ENCODE measurements at places on chromosomes 16 and 17. TPM values are rescaled to one million over a fixed set of nuclear protein-coding genes. Genes with fewer than 3 reads are reported as not detected.

The ITGAL gene
- total RNA-seq, result 2.4 TPM

DNA sequence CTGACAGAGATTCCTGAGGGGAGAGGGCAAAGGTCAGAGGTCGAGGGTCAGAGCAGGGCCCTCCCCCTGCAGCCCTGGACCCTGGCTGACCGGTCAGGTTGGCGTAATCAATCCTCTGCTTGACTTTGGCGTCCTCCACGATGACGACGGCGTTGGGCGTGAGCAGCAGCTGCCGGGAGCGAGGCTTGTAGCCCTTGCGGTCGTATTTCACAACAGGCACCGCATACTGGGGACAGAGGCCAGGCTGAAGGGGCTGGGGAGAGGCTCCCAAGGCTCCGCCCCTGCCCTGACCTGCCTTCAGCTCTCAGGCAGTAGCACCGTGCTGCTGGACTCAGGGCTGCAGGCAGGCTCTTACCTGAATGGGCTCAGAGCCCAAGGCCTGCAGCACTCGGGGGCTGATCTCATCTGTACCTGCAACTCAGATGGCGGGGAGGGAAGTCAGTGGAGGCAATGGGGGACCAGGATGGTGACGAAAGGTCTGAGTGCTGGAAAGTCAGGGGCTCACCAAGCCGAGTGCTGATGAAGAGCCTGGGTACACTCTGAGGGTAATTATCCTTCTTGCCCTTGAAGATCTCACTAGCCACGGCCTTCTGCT is 12.0 kb upstream of the CRK start:
- DNase-seq, result peak; percentile 61

The NEUROD2 gene
- not detected for total RNA-seq

DNA sequence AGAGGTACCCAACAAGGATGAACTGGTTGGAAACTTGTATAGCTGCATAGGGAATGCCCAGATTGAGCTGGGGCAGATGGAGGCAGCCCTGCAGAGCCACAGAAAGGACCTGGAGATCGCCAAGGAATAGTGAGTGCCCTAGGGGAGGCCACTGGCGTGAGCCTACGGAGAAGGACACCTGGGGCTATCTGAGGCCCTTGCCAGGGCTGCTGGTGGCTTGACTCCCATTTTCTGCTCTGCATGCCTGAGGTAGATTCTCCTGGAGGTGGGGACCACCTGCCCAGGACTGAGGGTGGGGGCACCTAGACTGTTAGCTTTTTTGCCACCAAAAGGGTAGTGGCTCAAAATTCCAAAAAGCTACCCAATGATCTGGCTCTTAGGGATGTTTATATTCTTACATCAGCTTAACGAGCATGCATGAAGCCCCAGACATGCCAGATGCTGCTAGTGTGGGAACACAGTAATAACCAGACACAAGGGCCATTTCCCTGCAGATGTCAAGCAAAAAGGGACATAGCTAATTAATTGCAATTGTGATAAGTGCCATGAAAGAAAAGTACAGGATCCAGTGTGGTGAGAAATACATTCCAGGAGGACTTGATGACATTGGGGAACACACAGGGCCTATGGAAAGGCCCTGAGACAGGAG is 8.8 kb downstream of the ODAD4 start:
- no peak for DNase-seq

The PKMYT1 gene
- total RNA-seq, result 0.60 TPM

DNA sequence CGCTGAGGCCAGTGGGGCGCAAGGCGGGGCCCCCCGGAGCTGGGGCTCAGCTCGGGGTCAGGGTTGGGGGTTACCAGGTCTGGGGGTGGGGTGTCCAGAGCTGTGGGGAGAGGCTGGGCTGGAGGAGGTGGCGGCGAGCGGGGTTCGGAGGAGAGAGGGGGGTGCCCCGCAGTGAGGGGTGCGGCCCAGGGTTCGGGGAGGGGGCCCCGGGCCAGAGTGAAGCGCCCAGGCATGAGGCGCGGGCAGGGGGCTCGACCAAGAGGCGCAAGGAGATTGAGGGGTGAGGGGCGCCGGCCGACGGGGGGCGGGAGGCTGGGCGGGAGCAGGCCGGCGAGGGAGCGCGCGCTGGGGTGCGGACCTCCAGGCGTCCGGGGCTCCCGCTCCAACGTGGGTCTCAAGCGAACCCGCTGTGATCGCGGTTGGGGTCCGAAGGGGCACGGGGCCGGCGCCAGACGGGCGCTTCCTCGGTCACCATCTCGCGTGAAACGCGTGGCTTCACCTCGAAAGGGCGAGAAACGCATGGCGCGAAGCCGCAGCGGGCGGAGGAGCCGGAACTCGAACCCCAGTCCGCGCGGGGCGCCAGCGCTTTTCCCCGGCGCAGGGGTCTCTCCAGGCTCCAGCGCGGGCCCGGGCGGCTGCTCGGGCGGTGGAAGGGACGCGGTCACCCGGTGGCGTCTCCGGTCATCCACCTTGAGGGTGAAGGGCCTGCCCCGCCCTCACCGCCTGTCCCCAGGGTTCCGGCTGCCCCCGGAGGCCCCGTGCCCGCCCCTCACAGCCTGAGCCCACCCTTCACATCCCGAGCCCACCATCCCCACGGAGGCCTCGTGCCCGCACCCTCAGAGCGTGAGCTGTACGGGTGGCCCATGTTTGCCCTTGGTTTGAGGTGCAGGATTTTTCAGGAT is 846 bp downstream of the CPNE7 start:
- no peak for DNase-seq

The ABCA10 gene
- 61.0 TPM for total RNA-seq

GRCh38 chr17:6711081-6711674 is 2.0 kb downstream of the SLC13A5 start:
- no peak for DNase-seq

DNA sequence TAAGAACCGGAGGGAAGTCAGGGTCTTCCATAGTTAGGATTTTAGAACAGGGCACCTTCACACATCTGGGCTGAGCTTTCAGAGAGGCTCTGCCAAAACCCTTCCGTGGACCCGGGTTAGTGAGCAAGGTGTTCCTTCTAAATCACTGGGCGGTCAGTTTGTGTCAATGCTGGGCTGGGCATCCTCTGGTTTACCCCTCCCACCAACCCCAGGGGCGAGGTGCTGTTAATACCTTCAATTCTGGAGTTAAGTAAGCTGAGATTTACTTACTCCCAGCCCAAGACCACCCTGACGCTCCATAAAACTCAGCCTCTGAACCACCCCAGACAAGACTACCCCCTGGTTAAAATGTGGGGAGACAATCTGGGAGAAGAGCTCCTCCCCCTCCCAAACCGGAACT is 1.0 kb downstream of the TMEM92 start:
- no peak for DNase-seq

- no peak for DNase-seq
These were observed 1.6 kb upstream of the KRT14 start for GRCh38 chr17:41588126-41588810.

- DNase-seq, result no peak
These were observed 17.2 kb downstream of the NTAN1 start for GRCh38 chr16:15038689-15039088.

The IQCK gene
- total RNA-seq, result 23.1 TPM

DNA sequence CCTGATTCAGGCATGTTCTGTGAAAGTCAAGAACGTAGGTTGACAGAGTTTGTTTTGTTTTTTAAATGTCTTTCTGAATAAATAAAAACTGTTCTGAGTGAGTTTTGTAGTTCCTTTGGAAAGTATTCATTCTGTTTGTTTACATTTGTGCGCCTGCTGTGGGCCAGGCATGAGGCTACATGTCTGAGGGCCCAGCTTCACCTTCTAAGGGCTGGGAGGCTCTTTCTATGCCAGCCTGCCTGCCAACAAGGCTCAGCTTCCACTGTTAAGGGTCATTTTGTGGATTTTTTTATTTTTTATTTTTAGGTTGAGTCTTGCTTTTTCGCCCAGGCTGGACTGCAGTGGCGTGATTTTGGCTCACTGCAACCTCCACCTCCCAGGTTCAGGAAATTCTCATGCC is 6.1 kb downstream of the WWOX start:
- DNase-seq, result no peak

The CD300LG gene
- total RNA-seq, result 4.0 TPM

- DNase-seq, result no peak
These were observed 579.2 kb upstream of the PSMD7 start for GRCh38 chr16:73717266-73717974.

- DNase-seq, result no peak
These were observed 22.1 kb upstream of the SPNS2 start for GRCh38 chr17:4476511-4477070.

DNA sequence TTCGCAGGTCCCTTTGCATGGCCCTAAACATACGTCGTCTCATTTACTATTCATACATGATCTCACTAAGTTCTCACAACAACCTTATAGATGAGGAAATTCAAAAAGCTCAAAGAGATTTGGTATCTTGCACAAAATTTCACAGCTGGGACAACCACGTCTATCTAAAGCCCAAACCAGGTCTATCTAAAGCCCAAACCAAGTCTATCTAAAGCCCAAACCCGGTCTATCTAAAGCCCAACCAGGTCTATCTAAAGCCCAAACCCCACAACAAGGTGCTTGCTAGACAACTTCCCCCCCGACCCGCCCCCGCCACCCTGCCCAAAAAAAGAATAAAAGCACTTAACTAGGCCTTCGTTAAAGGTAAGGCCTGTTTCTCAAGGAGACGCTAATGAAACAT is 174.9 kb downstream of the VPS53 start:
- no peak for DNase-seq

GRCh38 chr17:62707425-62707739 is 79.9 kb downstream of the MRC2 start:
- DNase-seq, result no peak

DNA sequence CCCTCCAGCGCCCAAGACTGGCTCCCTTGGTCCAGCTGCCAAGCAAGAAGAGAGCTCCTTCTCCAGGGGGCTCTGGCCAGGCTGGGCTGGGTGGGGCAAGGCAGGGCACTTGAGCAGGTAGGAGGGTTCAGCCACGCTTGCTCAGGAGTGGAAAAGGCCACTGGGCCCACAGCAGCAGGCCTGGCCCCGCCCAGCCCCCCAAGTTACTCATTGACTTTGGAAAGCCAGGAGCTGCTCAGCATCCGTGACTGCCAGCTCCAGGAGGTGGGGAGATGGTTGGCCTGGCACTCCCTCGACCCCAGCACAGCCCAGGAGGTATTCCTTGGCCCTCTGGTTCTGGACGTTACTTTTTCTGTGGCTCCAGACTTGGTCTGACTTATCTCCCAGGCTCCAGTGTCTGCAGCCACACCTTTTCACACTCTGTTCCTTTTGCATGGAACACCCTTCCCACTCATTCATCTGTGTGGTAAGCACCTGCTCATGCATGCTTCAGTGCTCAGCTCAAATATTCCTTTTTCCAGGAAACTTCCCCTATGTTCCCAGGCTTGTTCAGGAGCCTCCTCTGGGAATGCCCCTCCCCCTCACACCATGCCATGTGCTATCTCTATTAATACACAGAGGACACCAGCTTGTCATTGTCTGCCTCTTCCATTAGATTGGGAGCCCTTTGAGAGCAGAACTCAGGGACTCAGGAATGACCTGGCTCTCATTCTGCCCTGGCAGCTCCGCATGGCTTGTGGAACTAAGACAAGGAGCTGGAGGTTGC is at the start of gene CDH16:
Gene CDH16, minus strand, starts transcription at position 83 of the 766 bp plus-strand sequence. CDS start 820 bp downstream, outside the sequence.
- DNase-seq, result no peak

GRCh38 chr16:65537336-65537735 is 415.5 kb upstream of the CDH11 start:
- no peak for DNase-seq

DNA sequence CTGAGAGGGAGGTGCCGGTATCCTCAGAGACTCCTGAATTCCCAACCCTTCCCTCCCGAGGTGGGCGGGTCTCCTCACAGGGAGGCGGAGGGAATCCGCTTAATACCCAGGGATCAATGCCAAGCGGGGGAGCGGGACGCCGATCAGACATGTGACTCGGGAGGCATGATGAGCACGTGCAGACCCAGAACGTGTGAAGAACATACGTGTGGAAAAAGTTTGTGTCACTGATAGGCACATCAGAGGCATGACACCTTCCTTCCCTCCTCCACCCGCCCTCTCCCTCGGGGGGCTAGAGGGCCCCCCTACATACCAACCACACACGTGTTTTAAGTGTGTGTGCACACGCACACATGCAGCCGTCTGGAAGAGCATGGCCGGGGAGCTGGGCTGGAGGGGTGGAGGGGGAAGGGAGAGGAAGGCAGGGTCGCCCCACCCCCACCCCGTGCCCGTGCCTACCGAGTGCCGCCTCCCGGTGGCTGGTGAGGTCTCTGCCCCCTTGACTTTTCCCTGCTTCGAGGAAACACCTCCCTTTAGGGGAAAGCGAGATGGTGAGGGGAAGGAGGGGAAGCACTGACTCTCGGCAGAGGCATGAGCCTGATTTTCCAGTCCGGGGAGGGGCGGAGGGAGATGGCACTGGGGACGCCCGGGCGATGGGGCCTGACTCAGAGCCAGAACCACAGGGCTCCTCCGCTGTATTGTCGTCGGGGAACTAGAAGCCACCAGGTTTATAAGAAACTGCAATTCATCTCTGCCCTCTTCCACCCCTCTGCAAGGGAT is 12.1 kb upstream of the TBX21 start:
- no peak for DNase-seq

The SCO1 gene
- total RNA-seq, result 20.4 TPM

DNA sequence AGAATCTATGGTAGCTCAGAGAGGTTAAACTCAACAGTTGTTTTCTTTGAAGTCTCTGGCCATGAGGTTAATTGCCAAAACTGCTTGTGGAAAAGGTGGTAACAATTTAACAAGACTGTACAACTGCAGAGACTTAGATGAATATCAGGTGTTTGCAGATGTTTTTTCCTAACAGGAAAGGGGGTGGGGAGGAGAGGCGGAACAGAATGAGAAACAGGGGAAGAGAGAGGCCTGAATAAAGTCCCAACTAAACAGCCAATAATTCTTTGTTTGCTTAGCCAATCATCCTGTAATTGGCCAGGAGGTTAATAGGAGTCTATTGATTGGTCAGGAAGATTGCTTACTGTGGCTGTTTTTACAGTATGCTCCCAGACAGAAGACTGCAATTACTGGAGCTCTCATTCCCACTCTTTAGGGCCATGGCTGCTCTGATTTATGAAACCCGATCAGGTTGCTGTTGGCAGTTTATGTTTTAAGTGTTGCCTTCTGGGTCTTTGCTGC is 249.7 kb upstream of the TBX2 start:
- no peak for DNase-seq

- DNase-seq, result no peak
These were observed 21.6 kb downstream of the PLA2G10 start for GRCh38 chr16:14672403-14672971.

DNA sequence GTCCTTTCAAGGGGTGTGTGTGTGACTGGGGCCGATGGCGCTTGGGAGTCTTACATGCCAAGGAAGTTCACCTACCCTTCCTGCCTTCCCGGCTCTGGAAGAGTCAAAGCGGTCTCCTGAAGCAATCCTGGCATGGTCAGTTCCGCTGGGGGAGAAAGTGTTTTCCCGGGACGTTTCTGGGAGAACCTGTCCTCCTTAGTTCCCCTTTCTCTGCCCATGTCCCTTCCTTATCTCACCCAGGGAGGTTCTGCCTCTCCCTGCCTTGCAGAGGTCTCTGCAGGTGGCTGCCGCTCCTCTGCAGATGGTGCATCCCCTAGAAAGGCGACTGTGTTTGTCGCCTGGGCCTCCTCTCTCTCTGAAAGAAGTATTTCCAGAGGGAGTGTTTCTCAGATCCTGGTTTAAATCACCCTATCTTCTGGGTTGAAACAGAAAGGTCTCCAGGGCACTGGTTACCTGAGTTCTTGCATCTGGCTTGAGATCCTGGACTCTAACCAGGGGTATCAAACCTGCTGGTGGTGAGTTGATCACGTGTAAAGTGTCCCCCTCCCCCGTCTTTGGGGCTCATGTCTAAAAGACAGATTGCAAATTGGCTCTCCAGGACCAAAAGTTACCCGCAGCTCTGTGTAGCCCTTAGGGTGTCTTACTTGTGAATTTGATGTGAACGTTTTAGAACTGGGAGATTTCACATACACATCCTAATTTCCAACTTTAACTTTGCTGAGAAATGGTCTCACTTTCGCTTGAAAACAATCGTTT is 1.9 kb downstream of the PRKCB start:
- DNase-seq, result no peak

All from tibial nerve (tissue), 4 donors.